ENCODE measurements at places on chromosomes 1 and 21. TPM values are rescaled to one million over a fixed set of nuclear protein-coding genes. Genes with fewer than 3 reads are reported as not detected.

- H3K27me3 ChIP-seq = peaks cover 6% of the 10 kb centered on the region
- H3K4me1 ChIP-seq = no peaks in the 10 kb centered on the region
- no peak overlapping the region for H3K4me3 ChIP-seq
- ATAC-seq = no peak
Observed at GRCh38 chr1:204706838-204707509, 21.4 kb upstream of the LRRN2 start.

DNA sequence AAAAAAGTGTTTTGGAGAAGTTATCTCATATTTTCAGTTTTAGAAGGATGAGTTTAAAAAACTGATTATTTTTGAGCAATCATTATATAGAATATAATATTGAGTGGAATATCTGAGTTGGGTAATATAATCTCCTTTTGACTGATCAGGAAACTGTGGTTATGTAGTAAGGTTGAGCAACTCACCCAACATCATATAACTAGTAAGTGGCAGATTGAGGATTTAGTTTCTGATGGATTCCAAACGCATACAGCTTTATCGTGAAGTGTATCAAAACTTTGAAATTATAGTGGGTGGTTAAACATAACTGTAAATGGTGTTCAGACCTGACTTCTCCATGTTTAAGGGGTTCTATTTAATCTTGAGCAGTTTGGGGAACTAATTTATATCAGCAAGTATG lies 98.6 kb downstream of the OLFM3 start:
- ATAC-seq = no peak
- no peak overlapping the region for H3K4me3 ChIP-seq
- no peaks in the 10 kb centered on the region for H3K4me1 ChIP-seq
- H3K27me3 ChIP-seq = no peaks in the 10 kb centered on the region

DNA sequence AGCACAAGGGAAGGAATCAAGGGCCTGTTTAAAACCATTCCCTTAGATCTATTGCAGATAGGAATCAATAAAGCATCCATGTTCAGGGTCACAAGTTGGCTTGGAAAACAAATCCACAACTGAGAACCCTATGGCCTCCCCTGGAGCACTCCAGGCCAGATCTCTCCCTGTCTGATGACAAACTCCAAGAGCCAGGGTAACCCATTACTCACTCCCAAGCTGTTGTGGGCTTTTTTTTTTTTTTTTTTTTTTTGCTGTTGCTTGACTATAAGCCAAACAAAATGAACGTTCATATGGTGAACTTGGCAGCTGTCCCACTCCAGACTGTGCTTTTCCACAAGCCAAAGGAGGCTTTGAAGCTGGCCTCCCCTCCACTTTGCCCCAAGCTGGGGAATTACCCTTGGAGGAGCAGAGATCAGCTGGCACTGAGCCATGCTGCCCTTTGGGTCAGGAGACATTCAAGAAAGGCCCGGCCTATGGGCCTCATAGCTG lies 35.7 kb upstream of the VAV3 start:
- no peak overlapping the region for H3K4me3 ChIP-seq
- no peaks in the 10 kb centered on the region for H3K36me3 ChIP-seq

- no peaks in the 10 kb centered on the region for H3K36me3 ChIP-seq
- peak; percentile 91 for ATAC-seq
- no peak overlapping the region for H3K4me3 ChIP-seq
Observed at GRCh38 chr1:63691701-63692425, 82.0 kb upstream of the ROR1 start.

OR2T6 gene
- not detected for total RNA-seq

PIK3R3 gene
- 32.4 TPM for total RNA-seq

SPRR2E gene
- total RNA-seq = 20.8 TPM

All from gastroesophageal sphincter (tissue), 4 donors.